ENCODE measurements at places on chromosomes 11 and 22.

- no peak for DNase-seq
These were observed 15.6 kb upstream of the MFNG start for GRCh38 chr22:37501610-37502341.

DNA sequence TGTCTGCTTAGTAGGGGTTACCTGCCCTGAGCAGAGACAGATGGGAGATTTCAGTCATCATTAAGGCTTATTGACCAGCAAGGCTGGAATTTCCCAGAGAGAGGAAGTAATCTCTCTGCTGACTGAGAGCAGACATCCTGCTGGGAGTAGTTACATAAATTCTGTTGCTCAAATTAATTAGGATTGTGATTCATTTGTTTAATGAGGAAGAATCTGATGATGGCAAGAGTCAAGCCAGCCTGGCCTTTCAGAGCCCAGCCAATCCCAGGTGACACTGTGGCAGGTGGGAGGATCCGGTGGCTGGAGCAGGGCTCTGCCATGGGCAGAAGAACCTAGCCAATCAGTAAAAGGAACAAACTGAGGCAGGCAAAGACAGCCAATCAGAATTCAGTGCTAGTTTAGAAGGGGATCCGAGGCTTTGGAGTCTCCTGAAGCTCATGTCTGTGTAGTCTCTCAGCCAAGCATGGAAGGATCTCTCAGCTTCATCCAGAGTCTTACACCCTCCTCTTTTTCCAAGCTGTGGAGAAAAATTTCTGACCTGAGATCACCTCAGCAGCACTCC, 61.2 kb upstream of the CHST1 start:
- no peak for DNase-seq

GRCh38 chr22:29747832-29748231, 19.0 kb downstream of the ZMAT5 start:
- no peak for DNase-seq

DNA sequence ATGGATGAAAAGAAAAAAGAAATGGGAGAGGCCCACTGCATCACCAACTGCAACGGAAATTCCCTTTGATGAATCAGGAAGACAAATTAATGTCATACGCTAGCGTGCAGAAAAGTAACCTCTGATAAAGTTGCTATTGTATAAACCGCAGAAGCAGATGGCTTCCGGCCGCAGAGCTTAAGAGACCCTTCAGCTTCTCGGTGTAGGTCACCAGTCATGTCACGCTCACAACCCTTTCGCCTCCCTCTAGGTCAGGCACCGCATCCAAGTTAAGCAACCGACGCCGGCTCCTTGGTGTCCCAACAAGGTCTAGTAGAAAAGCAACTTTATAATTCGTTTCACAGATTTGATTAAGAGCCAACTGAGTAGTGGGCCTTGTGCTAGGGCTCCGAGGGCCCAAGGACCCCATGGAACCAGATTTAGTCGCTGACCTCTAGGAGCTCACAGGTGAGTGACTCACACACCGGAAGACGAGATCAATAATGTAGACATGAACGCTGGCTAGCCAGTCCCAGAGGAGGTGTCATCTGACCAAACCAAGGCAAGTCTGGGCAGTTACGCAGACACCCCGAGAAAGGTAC, 1.2 kb upstream of the ZFP91 start:
- peak; percentile 84 for DNase-seq

- no peak for DNase-seq
These were observed 20.3 kb downstream of the STK33 start for GRCh38 chr11:8573777-8574176.

GRCh38 chr11:122627745-122628144, 27.8 kb upstream of the UBASH3B start:
- no peak for DNase-seq

DNA sequence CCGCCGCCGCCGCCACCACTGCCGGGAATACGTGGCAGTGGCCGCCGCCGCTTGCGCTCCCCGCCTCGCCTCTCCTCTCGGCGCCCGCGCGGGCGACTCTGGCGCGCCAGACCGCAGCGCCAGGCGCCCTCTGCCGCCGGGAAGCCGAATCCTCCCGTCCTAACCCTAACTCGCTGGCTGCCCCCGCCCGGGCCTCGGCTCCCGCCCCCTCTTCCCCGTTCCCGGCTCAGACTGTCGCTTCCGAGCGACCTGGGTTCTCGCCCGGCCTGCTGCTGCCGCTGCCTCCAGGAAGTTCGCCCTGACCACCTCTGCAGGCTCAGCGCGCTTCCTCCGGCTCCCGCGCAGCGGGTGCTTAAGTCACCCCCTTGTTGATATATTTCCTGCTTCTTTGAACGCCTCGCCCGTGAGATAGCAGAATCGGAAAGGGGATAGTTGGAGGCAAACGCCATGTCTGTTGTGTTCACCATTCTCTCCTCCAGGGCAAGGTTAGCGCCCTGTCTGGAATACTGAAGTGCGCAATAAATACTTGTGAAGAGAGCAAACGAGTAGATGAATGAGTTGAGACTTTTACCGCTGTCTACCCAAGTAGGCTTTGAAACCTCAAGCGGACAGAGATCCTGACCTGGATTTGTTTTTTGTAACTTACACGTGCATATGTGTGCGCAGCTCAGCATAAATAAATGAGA, at the start of gene SMCO4:
Gene SMCO4 (minus strand): TSS at position 100 of the 686 bp plus-strand sequence. CDS start 64,202 bp downstream, outside the sequence.
- DNase-seq: peak; percentile 70

DNA sequence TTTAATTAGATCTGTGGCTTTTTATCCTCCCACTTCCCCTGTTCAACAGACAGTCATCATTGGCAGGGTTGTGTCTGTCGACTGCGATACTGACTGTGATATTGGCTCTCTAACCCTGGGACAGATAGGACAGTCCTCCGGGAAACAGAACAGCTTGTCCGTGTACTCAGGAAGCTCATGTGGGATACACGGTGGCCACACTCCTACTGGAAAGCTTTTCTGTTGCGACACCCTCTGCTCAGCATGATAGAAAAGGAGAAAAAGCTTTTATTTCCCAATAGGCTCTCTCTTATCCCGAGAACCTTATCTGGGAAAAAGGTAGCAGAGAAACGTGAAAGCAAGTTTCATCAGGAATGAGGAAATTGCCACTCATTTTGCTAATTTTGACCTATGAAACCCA, 60.4 kb upstream of the HSPA8 start:
- DNase-seq: no peak

- no peak for DNase-seq
These were observed 96.4 kb downstream of the UVRAG start for GRCh38 chr11:75911459-75911858.

- no peak for DNase-seq
These were observed 36.0 kb upstream of the LDLRAD3 start for GRCh38 chr11:35907648-35908431.

GRCh38 chr22:49769691-49770546, 57.8 kb downstream of the BRD1 start:
- no peak for DNase-seq

DNA sequence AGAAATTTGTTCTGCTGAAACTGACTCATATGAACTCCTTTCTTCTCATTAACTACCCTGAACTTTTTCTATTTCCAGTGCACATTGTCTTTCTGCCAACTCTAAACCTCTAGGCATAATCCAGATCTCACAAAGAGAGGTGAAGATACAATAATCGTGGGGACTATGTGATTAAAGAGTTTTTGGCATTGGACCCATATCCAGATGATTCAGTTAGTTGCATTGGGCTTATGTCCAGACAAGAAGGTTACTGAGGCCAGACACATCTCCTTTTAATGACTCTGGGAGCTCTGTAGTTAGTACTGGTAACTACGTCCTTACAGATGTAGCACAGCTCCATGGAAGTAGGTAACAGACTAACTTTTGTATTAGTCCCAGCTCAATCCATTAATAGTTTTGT, 273.0 kb downstream of the CASP12 start:
- no peak for DNase-seq

All from activated naive CD4-positive, alpha-beta T cell treated with Interleukin-2 at 50 U/mL for 16 hours (primary cell).